ENCODE measurements at places on chromosomes 7 and 10. TPM values are rescaled to one million over a fixed set of nuclear protein-coding genes. Genes with fewer than 3 reads are reported as not detected.

TIMM23 gene
- 230 TPM for polyA plus RNA-seq

HGF gene
- polyA plus RNA-seq = not detected

GATA3 gene
- polyA plus RNA-seq = not detected

POLR2J3 gene
- polyA plus RNA-seq = 38.5 TPM

AOC1 gene
- not detected for polyA plus RNA-seq

MUC12 gene
- 0.73 TPM for polyA plus RNA-seq

SPDYE1 gene
- not detected for polyA plus RNA-seq

ODAD2 gene
- polyA plus RNA-seq = not detected

ANKIB1 gene
- 11.6 TPM for polyA plus RNA-seq

ITPRID1 gene
- not detected for polyA plus RNA-seq

AKR1C2 gene
- polyA plus RNA-seq = 29.0 TPM

TAS2R3 gene
- 0.54 TPM for polyA plus RNA-seq

IKZF1 gene
- polyA plus RNA-seq = 37.2 TPM

VGF gene
- polyA plus RNA-seq = 1.4 TPM

DNA sequence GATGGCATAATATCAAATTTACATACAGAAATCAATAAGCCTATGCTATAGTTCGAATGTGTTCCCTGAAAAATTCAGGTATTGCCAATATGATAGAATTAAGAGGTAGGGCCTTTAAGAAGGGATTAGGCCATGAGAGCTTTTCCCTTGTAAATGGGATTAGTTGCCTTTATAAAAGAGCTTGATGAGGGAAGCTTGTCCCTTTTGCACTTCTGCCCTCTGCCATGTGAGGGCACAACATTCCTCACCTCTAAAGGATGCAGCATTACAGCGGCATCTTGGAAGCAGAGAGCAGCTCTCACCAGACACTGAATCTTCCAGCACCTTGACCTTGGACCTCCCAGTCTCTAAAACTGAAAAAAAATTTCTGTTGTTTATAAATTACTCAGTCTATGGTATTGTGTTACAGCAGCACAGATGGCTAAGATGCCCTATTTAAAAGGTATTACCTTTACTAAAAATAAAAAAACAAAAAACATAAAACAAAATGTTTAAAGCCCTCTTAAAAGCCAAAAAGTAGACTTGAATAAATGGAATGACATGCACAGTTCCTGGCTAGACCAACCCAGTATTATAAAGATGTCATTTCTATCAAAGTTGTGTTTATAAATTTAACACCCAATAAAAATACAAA is 909.6 kb downstream of the REEP3 start:
- no peak for DNase-seq

DNA sequence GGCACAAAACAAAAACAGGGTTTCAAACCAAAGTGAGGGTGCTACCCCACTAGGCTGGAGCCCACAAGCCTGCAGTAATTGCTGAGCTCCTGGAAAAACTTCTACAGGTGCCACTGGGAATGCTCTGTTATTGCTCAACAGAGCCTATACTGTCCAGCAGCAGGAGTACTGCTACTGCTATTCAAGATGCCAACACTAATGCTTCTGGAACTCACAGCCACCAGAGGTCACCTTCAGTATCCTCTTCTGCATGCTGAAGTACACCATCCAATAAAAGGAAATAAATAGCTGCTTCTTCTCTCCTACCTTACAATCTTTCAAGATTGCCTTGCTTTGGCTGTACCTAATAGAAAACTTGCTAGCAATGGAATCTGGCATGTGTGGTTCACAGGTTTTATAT is 222.0 kb downstream of the LRRN3 start:
- DNase-seq = no peak

GRCh38 chr10:16648366-16648765 is 126.7 kb upstream of the C1QL3 start:
- DNase-seq = no peak

- DNase-seq = no peak
Measured at GRCh38 chr7:136078630-136079029, 101.5 kb upstream of the MTPN start.

- no peak for DNase-seq
Measured at GRCh38 chr7:101527844-101528667, 101.0 kb downstream of the MYL10 start.

DNA sequence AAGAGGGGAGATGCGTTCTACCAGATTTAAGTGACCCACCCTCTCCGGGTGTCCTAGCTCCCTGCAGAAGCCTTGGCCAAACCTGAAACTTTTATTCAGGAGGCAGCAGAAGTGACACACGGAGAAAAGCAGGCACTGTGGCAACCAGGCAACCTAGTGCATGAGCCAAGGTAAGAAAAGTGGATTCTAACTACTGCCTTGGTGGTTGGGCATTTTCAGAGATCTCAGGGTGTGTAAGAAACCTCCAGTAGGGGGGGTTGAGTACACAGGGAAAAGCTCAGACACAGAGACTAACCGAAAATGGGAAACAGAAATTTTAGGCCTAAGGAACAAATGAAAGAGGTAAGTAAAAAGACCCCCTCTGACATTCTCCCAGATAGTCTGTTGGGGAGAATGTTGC is 645.7 kb downstream of the ANKRD7 start:
- DNase-seq = peak; percentile 44

- no peak for DNase-seq
Measured at GRCh38 chr10:126910196-126910595, 5.0 kb downstream of the DOCK1 start.

GRCh38 chr7:1767524-1767923 is 97.4 kb downstream of the ELFN1 start:
- peak; percentile 48 for DNase-seq

DNA sequence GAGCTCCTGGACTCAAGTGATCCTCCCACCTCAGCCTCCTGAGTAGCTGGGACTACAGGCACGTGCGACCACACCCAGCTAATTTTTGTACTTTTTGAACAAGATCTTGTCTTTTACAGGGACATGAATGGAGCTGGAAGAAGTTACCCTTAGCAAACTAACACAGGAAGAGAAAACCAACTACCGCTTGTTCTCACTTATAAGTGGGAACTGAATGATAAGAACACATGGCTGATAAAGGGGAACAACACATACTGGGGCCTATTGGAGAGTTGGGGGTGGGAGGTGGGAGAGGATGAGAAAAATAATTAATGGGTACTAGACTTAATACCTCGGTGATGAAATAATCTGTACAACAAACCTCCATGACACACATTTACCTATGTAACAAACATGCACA is 70.9 kb upstream of the INHBA start:
- DNase-seq = no peak

DNA sequence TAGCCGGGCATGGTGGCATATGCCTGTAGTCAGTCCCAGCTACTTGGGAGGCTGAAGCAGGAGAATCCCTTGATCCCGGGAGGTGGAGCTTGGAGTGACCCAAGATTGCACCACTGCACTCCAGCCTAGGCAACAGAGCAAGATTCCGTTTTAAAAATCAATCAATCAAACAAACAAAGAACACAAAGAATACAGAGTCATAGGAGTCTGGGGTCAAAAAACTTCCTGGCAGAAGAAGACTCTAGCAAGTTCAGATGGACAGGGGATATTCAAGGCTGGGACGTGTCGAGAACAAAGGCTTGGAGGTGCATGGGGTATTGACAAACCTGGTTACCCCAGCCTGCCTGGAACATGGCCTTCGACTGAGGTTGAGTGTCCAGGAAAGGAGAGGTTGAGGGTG is 228.8 kb upstream of the AGK start:
- DNase-seq = no peak

DNA sequence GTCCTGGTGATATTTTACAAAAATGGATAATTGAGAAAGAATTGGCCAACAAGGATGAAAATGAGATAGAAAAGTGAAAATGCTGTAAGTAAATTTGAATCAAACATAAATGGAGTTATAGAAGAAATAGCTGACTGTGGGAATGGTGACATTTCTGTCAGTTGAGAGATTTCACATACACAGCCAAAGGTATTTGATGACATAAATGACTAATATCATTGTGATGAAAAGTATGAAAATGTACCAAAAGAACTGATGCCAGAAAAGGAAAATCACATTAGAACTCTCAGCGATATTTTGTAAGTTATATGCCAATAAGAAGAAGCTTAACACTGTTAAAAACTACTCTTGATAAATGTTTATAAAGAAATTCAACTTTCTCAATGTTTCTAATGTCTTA is 54.9 kb downstream of the TFPI2 start:
- DNase-seq = no peak

DNA sequence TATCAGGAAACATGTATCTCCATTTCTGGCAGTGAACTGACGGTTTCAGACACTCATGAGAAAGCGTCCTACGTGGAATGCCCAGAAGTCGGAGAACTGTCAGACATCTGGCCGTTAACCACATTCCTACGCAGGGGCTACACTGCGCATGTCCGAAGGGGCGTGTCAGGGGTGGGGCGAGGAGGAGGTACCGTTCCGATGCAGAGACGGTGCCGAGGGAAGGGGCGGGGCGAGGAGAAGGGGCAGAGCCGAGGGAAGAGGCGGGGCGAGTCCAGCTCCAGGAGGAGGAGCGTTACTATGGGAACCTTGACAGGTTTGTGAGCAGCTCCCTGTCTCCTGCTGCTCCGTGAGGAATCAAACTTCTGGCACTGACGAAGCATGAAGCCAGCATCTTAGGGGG is 366.9 kb upstream of the NUPR2 start:
- peak; percentile 2 for DNase-seq

GRCh38 chr7:28754027-28754426 is 204.1 kb downstream of the TRIL start:
- no peak for DNase-seq

- no peak for DNase-seq
Measured at GRCh38 chr7:120539321-120539720, 266.3 kb downstream of the KCND2 start.

DNA sequence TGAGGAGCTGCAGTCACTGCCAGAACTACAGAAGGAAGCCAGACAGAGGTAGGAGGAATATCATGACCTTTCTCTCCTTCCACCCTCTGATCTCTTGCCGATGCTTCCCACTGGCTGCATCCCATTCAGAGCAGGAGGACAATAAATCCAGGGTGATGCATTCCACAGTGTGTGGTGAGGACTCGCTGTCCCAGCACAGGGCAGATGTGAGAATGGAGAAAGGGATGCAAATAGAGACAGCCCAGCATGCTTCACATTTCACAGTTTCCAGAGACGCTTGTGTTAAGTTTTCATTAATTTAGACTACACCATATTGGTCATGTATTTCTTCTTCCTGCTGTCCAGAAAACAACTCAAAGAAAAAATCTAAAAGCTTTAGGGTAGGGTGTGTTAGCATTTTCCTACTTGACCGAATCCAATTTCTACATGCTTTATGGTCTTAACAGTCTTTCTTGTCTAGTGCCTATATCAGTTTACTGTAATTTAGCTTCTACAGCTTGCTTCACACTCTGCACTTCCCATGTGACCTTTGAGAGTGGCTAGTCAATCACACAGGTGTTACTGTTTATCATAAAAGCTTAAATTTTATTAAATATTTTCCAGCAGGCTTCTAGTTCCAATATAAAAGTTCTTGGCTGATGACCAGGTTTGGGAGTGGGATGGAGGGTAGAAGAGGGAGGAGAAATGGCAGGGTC is 155.6 kb downstream of the RAPGEF5 start:
- DNase-seq = no peak

- DNase-seq = no peak
Measured at GRCh38 chr7:144027070-144027469, 21.7 kb upstream of the OR2A5 start.

GRCh38 chr10:117920956-117921355 is 125.8 kb downstream of the RAB11FIP2 start:
- no peak for DNase-seq

DNA sequence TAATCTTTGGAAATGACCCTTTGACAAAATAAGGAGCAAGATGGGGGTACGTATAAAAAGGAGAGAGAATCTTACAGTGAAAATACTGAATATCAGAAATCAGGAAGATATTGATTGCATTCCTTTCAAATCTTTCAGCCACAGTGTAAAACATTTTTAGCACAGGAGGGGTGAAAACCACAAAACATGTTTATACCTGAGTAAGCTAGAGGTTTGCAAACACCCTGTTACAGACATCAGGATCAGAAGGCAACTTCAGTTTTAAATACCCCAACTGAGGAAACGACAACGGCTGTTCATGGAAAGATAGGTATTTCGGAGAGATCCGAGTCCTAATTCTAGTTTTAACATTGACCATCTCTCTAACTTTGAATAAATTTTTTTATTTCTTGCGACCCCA is 69.1 kb upstream of the ITGB1 start:
- no peak for DNase-seq

Measured in K562 (cell line).